ENCODE measurements at places on chromosomes 1 and 21.

- no peak for DNase-seq
Observed at GRCh38 chr1:206954459-206955342, 8.4 kb upstream of the PIGR start.

- DNase-seq = no peak
Observed at GRCh38 chr1:22380024-22380785, 71.4 kb upstream of the ZBTB40 start.

GRCh38 chr1:118429856-118430255 lies 244.8 kb upstream of the SPAG17 start:
- no peak for DNase-seq

DNA sequence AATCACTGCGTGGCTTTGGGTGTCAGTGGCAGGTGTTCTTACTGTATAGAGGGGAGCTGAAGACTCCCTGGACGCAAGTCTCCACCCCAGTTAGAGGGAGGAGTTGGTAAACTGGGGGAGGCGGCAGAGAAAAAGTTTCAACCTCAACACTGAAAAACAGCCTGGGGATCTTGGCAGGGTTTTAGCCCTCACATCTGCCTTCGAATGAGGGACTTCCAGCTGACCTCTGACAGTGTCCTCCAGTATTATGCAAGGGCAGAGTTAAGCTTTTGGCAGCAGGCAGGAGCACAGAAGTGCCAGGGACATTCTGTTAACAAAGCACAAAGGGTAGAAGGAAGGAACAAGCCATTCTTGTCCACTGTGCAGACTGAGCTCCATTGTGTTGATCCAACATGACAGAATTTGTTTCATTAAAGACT lies 41.2 kb upstream of the RAB4A start:
- no peak for DNase-seq

DNA sequence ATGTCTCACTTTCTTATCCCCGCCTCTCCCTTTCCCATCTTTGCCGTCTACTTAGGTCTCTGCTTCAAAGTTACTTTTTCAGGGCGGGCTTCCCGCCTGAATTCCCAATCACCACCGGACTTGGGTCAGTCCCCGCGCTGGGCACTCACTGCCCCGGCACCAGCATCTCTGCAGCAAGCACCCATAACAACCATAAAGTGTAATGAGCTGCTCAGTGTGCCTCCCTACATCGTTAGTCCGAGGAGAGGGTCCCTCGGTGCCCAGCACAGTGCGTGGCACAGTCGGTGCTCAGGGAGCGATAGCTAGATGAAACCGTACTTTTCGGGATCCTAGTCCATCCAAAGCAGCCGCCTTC lies 633 bp upstream of the CTPS1 start:
- no peak for DNase-seq

DNA sequence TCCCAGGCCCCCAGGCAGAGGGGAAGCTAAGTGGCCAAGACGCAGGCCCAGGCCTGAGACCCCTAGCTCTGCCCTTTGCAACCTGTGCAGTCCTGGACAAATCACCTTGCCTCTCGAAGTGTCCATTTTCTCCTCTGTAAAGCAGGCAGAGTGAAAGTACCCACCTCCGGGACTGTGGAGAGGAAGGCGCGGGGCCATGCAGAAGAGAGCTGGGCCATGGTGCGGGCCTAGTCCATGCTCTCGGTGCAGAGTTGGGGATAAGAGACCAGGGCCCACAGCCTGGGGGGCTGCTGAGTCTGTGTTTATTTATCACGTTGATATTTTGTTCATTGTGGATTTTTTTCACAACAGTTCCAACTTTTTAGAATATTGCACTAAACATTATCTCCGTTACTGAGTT lies 160.2 kb upstream of the VAMP3 start:
- DNase-seq = no peak

DNA sequence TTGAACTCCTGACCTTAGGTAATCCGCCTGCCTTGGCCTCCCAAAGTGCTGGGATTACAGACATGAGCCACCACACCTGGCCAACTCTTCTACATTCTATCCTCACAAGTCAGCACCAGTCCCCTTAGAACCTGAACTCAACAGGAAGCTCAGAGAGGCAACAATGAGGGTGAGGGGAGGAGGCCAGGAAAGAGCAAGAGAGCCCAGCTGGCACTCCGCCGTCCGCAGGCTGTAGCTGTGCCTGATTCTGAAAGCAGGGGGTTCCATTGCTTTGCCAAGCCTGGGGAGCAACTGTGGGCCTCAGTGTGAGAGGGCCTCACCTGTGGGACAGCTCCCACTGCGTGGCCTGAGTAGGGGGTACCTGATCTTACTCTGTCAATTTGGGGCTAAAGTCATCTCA lies 18.7 kb downstream of the STK40 start:
- DNase-seq = no peak

DNA sequence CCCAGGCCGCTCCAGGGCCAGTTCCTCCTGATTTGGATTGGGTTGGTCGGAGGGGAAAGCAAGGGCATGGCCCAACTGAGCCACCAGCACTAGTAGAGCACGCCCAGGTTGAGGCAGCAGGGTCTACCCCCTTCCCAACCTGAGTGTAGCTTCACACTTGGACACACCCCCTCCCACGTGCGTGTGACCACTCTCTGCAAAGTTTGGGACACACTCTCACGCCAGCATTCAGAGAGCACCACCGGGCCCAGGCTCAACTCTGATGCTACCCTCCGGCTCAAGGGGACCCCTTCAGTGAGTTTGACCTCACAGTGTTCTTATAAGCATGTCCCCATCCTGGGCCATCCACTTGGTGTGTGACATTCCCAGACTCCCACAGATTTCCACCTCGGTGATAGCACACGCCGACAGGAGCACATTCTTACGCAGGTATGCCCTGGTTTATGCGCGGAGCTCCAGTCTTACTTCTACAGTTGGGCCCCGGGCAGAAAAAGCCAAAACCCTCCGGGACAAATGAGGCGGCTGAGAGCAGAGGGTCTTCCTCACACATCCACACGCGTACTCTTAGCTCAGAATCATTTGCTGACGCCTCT lies 3.0 kb upstream of the DMRTA2 start:
- DNase-seq = no peak

DNA sequence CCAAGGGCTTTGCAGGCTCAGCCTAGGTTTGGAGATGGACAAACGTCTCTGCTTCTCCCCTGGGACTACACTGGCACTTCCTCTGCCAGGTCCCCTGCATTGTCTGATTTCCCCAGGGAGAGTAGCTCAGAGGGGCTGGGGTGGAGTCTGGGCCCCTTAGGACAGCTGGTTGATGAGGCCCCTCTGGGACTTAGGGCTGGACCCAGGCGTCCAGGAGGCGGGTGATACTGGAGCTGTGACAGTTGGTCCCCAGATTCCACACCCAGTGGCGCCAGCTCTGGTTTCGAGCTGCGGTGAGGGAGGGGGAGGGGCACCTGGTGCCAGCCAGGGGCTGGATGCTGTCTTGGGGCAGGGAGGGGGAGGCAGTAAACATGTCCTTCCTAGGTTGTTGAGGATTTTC lies 7.4 kb upstream of the MEX3A start:
- no peak for DNase-seq

DNA sequence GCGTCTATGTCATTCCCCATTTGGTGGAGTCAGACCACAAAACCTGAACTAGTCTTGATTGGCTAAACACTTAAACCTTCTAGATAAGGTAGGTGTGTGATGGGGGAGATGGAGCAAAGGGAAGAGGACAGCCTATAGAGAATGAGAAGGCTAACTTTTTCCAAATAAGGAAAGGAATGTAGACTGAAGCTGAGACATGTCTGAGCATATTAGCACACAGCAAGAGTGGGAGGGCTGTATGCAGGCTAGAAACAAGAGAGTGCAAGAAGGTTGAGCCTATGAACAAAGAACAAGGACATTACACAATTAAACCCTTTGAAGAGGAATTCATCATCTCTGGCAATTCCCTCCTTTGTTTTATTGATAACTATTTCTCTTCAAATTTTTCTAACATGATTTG lies 89.2 kb upstream of the OLFM3 start:
- DNase-seq = no peak

- DNase-seq = no peak
Observed at GRCh38 chr1:27597516-27598294, 6.2 kb downstream of the AHDC1 start.

DNA sequence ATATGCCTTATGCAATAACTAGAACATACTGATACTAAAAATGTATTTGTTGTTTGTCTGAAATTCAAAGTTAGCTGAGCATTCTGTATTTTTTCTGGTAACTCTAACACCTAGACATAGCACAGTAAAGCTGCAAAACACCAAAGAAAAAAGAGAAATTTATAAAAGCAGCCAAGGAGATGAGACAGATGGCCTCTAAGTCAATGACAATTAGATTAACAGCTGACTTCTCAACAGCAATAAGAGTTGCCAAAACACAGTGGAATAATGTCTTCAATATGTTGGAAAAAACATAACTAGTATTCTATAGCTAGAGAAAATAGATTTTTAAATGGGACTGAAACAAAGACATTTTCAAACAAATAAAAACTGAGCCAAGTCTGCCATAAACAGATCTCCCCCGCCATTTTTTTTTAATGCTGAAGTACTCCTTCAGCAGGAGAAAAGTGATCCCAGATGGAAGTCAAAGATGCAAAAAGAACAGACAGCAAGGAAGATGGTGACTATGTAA lies 81.3 kb downstream of the SYF2 start:
- no peak for DNase-seq

- DNase-seq = no peak
Observed at GRCh38 chr1:211736351-211736915, 61.0 kb upstream of the NEK2 start.

GRCh38 chr21:38499296-38499695 lies 1.0 kb upstream of the ERG start:
- DNase-seq = no peak

GRCh38 chr1:97281962-97282361 lies 560.4 kb downstream of the PTBP2 start:
- no peak for DNase-seq

- peak; percentile 90 for DNase-seq
Observed at GRCh38 chr1:107750364-107750959, 214.5 kb downstream of the VAV3 start.

DNA sequence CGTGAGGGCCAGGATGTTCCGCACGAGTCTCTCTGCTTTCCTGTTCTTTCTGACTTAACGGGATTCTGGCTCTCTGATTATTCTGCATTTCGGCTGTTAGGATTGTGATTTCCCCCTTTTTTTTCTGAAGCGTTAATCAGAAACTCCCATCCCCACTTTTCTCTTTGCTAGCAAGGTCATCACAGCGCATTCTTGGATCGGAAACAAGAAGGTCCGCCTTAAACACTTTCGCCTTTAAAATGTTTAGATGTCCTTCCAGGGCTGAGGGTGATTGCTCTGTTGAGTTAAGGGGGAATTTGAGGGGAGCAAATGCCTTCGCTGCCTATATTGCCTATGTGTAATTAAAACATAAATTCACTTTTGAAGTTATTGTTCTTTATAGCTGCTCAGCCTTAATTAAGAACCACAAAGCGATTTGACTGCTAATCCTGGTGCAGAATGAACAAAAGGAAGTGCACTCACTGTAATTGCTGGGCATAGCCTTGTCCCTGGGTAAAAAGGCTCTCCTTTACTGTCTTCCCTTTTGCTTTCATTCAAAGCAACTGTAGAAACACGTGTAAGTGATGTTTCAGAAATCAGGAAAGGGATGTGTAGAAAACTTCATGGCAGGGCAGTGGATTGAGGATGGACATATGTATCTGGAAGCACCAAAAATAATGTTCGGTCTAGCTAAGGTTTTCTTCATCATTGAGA lies 1.2 kb downstream of the LAMC1 start:
- DNase-seq = peak; percentile 49

DNA sequence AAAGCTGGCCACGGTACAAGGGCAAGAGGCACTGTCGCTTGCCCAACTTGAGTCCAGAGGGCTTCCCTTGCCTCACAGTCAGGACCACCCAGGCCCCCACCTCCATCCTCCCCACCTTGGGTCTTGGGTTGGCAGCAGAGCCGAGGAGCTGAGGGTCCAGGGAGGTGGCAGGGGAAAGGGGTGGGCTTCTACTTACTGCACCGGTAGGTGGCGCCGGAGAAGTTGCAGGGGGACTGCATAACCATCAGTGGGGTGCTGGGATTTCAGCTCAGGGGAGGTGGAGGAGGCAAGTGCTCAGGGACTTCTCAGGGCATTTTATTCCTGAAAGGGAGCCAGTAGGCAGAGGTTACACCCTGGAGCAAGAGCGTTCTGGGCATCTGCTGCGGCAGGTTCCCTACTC lies 44.0 kb downstream of the TRIM62 start:
- peak; percentile 72 for DNase-seq

DNA sequence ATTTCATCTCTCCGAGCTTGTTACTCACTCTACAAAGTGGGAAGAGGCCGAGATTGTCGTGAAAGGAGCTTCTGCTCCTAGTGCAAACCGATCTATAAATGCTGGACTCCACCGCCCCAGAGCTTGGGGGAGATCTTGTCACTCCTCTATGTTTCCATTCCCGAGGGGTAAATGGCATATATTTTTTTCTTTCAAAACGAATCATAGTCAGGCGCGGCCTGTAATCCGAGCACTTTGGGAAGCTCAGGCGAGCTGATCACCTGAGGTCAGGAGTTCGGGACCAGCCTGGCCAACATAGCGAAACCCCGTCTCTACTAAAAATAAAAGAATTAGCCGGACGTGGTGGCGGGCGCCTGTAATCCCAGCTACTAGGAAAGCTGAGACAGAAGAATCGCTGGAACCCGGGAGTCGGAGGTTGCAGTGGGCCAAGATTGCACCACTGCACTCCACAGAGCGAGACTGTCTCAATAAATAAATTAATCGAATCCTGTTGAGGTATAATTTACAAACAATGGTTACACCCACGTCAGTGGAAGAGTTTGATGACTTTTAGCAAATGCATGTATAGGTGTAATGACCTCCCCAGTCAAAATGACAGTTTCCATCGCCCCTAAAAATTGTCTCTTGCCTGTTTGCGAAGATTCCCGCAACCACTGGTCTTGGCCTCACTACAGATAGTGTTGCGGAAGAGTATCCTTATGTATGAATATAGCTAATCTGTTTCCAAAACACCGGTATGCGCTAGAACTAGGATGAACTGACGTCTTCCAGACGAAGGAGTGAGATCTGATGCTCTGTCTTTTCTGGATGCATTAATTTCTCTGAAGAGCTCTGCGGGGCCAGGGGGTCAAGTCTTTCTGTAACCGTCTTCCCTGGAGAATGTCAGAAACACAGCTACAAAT lies 840 bp upstream of the HEATR1 start:
- DNase-seq = no peak

GRCh38 chr1:53473463-53473862 lies 14.3 kb downstream of the DMRTB1 start:
- no peak for DNase-seq

GRCh38 chr1:167936930-167937708 lies at the start of gene MPC2:
TSS of gene MPC2 (minus strand) at chr1:167937072. CDS start at chr1:167935841, 1,231 bp downstream.
- DNase-seq = peak; percentile 82

GRCh38 chr21:33731447-33731846 lies 89.1 kb downstream of the ITSN1 start:
- no peak for DNase-seq
